ENCODE measurements at places on chromosomes 1 and 21. TPM values are rescaled to one million over a fixed set of nuclear protein-coding genes. Genes with fewer than 3 reads are reported as not detected.

DNA sequence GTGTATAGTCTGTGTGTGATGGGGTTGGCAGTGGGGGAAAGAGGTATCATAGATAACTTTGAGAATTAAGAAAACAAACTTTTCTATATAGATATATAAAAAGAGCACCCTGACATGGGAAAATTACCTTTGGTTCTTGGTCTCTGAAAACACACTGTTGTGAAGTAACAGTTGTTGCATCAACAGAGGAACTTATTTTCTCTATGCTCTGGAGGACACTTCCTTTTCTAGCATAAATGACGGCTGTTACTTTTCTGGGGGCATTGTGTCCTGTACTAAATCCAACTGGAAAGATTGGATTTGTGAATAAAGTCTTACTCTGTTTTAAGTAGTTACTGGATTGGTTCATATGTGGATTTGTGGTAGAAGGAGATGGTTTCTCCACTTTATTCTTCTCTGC, 12.6 kb downstream of the LRIF1 start:
- H3K27me3 ChIP-seq = no peaks in the 10 kb centered on the region
- H3K4me3 ChIP-seq = no peak overlapping the region
- no peaks in the 10 kb centered on the region for H3K4me1 ChIP-seq
- DNase-seq = no peak

- no peaks in the 10 kb centered on the region for H3K4me1 ChIP-seq
- peaks cover 4% of the 10 kb centered on the region for H3K27me3 ChIP-seq
- peak; percentile 97 for DNase-seq
- H3K27ac ChIP-seq = no peak overlapping the region
Measured at GRCh38 chr1:55021942-55022546, 17.3 kb upstream of the PCSK9 start.

DNA sequence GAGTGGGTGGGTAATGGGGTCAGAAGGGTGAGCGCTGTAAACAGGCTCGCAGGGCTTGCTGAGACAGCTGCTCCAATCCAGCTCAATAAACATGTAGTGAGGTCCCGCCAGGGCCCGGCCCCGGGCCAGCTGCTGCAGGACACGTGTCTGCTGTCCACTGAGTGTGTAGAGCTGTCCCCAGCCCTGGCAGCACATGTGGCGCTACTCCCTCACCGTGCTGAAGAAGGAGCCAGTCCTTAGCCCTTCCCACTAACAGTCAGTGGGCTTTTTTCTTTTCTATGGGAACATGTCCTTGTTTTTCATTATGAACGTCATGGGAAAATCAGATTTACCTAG, 78.9 kb upstream of the C1orf174 start:
- H3K4me1 ChIP-seq = no peaks in the 10 kb centered on the region
- no peak for DNase-seq
- no peaks in the 10 kb centered on the region for H3K27me3 ChIP-seq

MRPL55 gene
- 34.5 TPM for total RNA-seq

ELF3 gene
- under 0.01 TPM for total RNA-seq

DNA sequence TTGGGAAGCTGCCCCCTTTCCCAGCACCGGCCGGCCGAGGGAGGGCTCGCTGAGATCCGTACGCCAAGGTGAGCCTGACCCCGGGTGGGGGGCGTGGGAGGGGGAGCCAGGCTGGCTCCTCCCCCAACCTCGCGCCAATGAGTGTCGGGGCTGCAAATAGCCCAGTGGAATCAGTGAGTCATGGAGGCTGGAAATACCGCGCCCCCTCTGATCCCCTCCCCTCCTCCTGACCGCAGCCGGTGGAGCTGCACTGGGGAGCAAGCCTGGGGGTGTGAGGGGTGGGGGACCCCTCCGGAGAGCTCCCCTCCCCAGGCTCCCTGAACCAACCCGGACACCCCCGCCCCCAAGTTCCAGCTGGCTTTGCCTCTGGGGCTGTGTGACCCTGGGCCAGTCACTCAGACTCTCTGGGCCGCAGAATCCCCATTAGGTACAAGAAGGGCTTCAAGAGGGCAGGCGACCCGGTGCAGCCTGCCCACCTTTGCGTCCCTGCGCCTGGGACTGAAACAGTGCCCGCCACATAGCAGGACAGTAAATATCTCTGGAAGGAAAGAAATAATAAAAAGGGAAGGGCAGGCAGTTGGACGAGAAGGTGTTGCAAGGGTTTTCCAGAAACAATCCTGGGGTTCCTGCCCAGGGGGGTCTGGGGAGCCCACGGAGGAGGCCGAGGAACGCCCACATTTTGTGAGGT, 4.5 kb downstream of the HSPB7 start:
- H3K27ac ChIP-seq = peak overlapping the region; percentile 43
- H3K36me3 ChIP-seq = no peaks in the 10 kb centered on the region
- H3K4me1 ChIP-seq = peaks cover 39% of the 10 kb centered on the region
- DNase-seq = peak; percentile 98

DNA sequence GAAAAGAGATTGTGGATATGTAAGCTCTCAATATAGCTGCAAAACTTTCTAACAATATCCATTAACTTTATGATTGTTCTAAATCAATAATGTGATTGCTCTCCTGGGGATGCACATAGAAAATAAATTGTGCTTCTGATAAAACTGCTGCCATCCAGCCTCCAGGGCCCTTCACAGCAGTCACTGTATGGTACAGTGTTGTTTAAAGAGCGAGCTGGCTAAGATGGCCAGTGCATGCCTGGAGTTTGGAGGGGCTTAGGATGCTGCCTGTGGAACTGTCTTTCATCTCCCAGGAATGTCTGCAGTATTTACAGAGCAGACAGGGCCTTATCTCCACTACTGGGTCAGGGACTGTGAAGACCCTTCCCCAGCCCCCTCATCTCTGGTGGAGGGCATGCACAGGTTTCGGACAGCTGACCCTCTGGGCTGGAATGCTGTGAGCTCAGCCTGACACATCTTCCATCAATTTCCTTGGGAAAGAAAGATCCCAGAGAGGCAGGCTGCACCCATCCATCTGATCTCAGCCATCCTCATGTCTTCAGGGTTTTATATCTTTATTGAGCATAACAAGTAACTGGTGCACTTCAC, 137.0 kb downstream of the PLPP3 start:
- H3K4me1 ChIP-seq = peaks cover 3% of the 10 kb centered on the region
- H3K36me3 ChIP-seq = no peaks in the 10 kb centered on the region
- peak; percentile 62 for DNase-seq
- no peak overlapping the region for H3K27ac ChIP-seq
- no peaks in the 10 kb centered on the region for H3K27me3 ChIP-seq
- H3K4me3 ChIP-seq = no peak overlapping the region

DNA sequence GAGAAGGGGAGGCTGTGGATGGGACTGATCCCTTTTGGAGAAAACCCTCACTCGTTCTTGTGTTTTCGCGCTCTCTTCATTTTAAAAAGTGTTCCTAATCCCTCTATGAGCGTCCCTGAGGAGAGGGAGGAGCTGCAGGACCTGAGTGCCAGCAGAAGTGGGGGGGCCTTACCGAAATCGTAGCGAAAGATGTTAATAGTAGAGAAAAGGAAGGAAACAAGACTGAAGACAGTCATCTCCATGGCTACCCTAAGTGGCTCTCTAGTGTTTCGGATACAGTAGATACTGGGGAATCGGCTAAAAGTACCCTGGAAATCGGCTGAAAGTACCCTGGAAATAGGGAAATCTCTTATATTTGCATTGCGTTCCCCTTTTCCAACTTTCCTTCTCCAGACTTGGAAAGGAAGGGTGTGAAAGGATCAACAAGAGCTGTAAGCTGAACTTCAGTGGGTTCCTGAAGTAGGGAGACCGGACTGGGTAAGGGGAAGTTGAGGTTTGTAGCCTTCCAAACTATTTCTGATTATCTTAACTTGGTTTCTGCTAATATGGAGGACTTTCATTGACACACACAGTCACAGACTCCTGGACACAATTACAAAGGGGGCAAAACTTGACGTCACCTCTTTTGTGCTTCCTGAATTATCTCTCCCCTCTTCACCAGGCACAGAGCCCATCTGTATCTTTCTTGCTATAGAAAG, 486 bp upstream of the DSTYK start:
- H3K27me3 ChIP-seq = no peaks in the 10 kb centered on the region
- peaks cover 11% of the 10 kb centered on the region for H3K4me1 ChIP-seq
- no peak for DNase-seq

Measured in osteoblast (primary cell).